ENCODE measurements at places on chromosomes 6 and 20.

GRCh38 chr6:152167641-152168603, 360.4 kb downstream of the ESR1 start:
- no peak for DNase-seq

- no peak for DNase-seq
Measured at GRCh38 chr6:38353310-38354036, 286.3 kb downstream of the BTBD9 start.

DNA sequence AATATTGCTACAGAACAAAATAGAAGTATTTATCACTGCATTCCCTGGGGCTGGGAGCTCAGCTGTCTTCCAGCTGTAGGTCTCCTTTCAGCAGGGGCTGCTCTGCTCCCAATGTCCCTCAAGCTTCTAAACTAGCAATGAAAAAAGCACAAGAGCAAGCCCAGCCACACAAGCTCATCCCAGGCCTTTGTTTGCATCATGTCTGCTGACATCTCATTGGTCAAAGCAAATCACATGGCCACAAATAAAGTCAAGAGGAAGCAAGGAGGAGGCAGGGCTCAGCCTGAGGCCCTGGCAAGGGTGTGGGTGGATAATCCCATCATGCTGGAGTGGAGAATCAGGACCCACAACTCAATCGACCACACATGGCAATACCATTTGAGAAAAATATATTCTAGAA, 2.2 kb upstream of the BFSP1 start:
- DNase-seq, result no peak

DNA sequence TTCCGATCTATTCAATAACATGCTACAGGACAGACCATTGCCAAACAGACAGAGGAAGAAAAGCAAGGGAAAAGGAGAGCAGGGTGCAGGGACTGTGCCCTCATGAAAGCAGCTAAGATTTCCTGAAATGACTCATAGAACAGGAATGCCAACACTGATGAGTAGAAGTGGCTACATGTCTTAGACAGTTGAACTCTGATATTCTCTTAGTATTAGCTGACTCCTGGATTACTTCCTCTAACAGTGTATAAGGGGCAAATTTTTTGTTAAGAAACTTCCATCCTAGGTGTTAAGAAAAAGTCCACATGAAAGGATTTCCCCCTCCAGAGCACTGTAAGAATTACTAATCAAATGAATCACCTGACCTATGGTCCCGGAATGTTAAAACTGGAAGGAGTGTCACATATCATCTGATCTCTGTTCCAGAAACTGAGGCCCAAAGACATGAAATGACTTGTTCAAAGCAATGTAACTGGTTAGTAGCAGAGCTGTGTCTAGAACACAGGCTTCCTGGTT, 224.9 kb downstream of the IBTK start:
- no peak for DNase-seq

- no peak for DNase-seq
Measured at GRCh38 chr20:22586645-22587310, 2.4 kb upstream of the FOXA2 start.

DNA sequence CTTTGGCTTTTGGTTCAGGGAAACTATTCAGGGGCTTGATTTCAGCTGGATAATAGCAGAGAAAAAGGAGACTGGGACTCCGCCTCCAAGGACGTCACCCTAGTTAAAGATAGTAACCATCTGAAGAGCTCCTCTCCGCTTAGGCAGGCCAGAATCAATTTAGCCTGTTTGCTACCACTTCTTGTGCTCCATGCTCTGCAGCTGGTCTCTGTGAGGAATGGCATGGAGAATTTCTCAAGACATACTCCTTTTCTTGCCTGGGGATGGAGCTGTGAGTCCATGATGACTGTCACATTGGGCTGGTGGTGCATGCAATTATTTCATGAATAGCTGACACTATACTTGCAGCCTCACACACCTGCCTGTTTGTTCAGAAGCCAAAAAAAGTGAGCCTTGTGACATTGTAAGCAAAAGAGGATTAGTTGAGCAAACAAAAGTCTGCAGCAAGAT, 61.4 kb downstream of the TXLNB start:
- no peak for DNase-seq

DNA sequence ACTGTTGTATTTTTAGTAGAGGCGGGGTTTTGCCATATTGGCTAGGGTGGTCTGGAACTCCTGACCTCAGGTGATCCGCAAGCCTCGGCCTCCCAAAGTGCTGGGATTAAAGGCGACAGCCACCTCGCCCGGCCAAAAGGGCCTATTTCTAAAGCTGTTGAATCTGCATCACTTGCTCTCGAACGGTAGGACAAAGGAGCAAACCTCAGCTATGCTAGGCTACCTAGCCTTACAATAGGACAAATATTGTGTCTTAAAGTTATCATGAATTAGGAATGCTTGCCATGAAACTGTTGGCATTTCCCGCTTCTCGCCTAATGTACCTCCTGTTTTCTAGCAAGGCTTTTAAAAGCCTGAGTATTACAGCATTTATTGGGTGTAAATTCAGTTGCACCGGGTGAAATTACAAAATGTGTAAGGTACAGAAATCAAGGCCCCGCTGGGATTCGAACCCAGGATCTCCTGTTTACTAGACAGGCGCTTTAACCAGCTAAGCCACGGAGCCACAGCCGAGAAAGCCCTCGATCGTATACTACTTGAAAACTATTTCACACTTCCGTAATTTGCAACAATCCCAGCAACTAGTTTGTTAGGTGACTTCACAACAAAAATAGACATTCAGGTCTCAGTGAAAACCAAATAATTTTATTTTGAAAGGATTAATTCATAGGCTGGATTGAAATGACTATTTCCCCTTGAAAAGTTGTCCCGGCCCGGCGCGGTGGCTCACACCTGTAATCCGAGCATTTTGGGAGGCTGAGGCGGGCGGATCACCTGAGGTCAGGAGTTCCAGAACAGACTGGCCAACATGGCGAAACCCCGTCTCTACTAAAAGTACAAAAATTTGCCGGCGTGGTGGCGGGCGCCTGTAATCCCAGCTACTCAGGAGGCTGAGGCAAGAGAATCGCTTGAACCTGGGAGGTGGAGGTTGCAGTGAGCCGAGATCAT, 211.6 kb upstream of the ZNF184 start:
- no peak for DNase-seq

DNA sequence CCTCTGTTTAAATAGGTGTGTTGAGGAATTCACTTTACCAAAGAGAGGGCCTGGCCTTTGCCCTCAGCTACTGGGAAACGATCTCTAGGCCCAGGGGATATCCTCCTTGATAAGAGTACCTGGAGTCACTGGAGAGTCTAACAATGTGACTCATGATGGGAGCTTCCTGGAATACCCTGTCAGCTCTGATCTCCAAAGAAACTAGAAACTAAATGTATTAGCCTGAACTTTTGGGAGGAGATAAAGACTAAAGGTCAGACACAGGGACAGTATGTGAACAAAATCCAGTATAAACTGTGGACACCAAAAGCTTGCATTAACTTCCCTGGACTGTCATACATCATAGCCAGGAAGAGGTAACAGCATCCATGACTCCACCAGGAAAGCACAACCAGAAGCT, 148.5 kb downstream of the RNGTT start:
- DNase-seq, result no peak

DNA sequence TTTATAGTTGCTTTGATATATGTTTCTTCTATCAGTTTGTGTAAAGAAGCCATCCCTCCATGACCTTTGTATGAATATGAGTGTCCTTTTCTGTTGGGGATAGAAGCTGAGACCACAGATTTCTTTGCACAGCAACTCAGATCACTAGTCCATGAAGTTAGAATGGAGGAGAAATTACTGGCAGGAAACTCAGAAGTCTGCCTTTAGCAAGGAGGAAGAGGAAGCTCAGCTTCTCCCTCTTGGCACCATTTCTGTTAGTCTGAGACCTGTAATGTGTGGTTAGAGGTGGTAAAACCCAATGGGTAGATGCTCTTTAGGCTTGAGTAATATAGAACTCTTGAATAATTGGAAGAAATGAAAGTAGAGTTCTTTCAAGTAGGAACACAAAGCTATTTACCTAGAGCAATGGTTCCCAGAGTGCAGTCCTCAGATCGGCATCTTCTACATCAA, 995.3 kb upstream of the FLRT3 start:
- DNase-seq, result no peak

- DNase-seq, result no peak
Measured at GRCh38 chr20:47792021-47792618, 6.8 kb upstream of the SULF2 start.

- no peak for DNase-seq
Measured at GRCh38 chr6:127821431-127821830, 79.4 kb downstream of the THEMIS start.

- DNase-seq, result no peak
Measured at GRCh38 chr6:142682985-142683384, 262.0 kb downstream of the HIVEP2 start.

DNA sequence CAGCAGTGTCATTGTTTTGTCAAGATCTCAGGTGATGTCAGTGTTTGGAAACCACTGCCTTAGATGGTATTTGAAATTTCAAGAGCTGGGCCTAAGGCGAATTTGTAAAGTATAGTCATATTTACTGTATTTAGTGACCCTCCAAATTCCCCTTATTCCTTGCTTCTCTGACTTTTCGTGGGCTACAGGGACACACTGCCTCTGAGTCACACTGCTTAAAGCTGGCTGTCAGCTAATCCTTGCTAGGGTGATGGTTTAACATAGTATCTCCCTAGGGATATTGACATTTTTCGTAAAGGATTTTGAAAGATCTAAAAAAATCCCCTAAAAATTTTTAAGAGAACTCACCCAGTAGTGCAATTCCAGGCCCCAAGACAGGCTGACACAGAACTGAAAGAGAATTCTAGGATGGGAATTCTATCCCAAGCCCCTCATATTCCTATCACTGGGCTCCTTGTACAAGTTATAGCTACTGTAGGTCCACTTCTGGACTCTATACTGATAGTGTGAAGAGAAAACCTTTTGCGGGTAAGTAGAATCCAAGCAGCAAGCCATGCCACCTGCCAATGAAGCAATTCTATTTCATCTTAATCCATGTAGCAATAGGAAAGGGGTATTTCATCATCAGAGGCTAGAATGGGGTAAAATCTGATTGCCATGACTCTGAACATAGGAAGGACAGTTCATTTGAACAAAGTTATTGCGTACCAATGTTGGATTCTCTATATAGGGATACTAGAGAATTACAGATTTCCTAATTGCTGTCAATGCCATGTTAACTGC, 4.3 kb downstream of the BMP6 start:
- no peak for DNase-seq

- DNase-seq, result no peak
Measured at GRCh38 chr20:57448764-57449354, 57.7 kb downstream of the RBM38 start.

DNA sequence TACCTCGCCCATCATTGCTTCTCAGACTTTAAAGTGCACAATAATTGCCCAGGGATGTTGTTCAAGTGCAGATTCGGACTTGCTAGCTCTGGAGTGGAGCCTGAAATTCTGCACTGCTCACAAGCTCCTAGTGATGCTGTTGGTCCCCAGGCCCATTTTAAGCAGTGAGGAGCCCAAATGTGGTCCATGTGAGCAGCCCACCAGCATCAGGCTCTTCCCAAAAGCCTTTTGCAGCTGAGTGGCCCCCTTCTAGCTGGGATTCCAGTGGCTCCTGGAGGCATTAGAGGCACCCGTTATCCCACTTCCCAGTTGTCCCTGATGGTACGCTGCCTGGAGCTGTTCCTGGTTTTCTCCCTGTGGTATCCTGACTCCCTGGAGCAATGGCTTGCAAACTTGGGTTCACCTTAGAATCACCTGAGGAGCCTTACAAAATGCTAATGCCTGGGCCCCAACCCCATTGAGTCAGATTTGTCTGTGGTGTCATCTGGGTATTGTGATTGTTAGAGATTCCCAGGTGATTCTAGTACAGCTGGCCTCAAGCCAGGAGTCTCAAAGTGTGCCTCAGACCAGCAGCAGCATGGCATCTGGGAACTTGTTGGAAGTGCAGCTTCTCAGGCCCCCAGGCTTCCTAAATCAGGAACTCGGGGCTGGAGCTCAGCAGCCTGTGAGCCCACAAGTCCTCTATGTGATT, 186.9 kb upstream of the SLC24A3 start:
- no peak for DNase-seq

GRCh38 chr20:9281803-9282202, 212.9 kb downstream of the PLCB4 start:
- DNase-seq, result no peak

- DNase-seq, result peak; percentile 43
Measured at GRCh38 chr20:17530716-17531664, at the start of gene BFSP1. TSS of gene BFSP1 (minus strand) at chr20:17531379. CDS start at chr20:17531329, 50 bp downstream.

GRCh38 chr20:21706261-21707195, 1.1 kb downstream of the PAX1 start:
- DNase-seq, result no peak

DNA sequence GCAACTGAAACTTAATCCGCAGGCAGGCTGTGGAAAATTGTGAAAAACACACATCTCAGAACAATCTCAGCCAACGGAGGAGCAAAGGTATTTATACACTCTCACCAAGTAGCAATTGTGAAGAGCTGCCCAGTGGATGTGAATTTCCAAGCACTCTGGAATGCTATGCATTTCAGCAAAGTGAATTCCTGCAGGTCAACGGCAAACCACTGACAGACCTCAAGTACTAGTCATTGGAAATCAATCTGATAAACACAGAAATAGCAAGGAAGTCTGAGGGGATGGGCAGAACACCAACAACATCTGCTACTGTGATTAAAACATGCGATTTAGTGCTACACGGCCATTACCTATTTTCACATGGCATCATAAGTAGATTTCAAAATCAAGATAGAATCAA, 429.1 kb downstream of the HTR1B start:
- no peak for DNase-seq

GRCh38 chr6:93391965-93392364, 27.4 kb downstream of the EPHA7 start:
- DNase-seq, result no peak

DNA sequence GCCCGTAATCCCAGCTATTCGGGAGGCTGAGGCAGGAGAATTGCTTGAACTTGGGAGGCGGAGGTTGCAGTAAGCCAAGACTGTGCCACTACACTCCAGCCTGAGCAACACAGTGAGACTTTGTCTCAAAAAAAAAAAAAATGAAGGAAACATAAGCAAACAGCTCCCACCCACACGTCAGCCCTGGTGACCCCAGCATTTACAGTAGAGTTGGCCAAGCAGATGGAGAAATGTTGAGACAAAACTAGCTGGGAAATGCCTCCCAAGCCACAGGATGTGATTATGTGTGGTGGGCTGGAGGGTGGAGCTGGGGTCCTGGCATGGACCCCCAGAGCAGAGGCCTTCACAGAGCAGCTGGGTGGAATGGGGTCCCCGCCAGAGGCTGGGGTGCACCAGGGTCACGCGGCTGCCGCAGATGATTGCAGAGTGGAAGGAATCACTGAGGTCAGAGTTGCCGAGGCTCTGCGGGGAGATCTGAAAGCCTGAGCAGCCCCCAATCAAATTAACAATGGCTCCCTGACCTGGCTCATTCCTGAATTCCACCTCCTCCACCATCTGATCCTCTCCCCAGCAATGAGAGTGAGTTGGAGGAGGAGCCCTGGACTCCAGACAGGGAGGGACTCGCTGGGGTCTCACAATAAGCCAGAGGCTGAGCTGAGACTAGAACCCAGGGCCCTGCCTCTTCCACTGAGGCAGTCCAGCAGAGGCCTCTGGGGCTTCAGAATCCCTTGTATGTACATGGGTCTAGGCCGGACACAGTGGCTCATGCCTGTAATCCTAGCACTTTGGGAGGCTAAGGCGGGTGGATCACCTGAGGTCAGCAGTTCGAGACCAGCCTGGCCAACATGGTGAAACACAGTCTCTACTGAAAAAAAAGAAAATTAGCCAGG, 34.7 kb upstream of the TGM2 start:
- no peak for DNase-seq

- DNase-seq, result no peak
Measured at GRCh38 chr20:15364781-15365180, 1027.4 kb upstream of the FLRT3 start.

- DNase-seq, result no peak
Measured at GRCh38 chr6:5012519-5012918, 8.7 kb upstream of the RPP40 start.
